Right lung (tissue), 10 donors: ENCODE measurements at places on chromosomes 3 and 15.

GRCh38 chr3:46337911-46338310 lies 16.0 kb upstream of the CCR2 start:
- no peak for DNase-seq

DNA sequence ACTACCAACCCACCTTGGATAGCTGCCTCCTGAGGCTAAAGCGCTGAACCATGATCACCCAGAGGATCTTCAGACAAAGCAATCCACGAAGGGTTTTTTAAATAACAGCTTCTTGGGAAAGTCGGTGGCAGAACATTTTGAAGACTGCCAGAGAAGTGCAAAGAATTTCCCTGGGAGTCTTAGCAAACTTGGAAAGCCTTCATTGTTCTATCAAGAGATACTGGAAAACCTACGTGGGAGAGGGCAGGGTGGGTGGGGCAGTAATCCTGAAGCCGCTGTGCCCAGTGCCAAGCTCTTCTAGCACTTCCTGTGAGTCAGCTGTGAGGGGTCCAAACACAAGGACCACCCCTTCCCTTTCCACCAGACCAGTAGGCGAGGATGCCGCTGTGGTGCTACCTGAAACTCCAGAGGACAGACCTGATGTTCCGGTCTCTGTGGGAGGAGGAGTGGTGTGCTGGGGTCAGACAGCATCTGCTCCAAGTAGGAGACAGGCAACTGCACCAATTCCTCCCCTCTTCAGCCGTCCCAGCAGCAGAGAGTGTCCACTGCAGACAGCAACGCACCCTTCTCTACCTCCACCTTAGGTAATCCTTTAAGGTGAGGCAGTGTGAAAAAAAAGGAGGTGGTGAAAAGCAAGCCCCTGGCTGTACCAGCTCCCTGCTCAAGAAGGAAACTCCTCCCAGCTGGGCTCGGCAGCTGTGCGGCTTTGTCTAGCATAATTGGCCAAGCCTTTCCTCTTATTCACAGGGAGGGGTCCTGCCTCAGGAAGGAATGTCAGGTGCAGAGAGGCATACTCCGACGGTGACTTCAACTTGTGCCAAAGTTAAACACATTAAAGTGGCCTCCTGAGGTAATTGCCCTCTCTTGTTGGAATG lies 99.0 kb downstream of the TMCC1 start:
- DNase-seq = peak; percentile 72

DNA sequence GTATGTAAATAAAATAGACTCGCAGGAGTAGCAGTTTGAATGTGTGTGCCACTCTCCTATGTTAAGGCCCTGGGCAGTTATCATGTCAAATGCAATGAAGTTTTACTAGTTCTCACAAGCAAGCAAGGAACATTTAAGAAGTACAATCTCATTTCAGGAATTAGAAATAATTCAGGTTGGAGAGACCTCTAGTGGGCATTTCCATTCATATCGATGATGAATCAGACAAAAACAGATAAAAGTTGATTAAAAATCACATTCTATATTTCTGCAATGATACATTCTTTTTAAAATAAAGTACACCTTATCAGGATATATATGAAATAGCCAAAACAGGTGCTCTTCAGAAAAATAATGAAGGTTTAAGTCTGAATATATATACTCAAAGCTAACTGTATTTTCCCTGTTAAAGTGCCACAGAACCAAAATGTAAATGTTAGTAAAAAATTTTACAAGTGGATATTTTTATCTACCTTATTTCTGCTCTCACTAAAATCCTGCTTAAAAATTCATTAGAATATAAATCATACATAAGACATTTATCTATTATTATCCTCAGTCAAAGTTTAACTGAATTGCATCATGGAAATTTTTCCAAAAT lies 492.4 kb upstream of the FRG2C start:
- DNase-seq = no peak

DNA sequence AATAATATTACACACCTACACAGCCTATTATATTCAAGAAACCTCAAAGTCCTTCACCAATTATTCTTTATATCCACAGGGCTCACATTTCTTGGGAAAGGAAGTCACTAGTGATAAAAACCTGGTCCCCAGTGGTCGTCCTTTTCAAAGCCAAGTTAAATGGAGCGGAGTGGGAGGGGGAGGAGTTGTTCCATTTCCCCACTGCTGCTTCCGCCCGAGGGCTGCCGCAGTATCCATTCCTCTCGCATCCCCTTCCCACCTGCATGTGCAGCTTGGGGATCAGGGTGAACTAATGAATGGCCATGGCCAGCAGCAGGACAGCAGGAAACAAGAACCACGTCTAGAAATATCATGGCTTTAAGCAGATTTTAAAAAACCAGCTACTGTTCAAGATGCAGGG lies 76.4 kb upstream of the SEMA6D start:
- no peak for DNase-seq

GRCh38 chr15:52021892-52022540 lies 3.0 kb downstream of the MAPK6 start:
- no peak for DNase-seq
